GM10248 (cell line): ENCODE measurements at places on chromosomes 11 and 22.

DNA sequence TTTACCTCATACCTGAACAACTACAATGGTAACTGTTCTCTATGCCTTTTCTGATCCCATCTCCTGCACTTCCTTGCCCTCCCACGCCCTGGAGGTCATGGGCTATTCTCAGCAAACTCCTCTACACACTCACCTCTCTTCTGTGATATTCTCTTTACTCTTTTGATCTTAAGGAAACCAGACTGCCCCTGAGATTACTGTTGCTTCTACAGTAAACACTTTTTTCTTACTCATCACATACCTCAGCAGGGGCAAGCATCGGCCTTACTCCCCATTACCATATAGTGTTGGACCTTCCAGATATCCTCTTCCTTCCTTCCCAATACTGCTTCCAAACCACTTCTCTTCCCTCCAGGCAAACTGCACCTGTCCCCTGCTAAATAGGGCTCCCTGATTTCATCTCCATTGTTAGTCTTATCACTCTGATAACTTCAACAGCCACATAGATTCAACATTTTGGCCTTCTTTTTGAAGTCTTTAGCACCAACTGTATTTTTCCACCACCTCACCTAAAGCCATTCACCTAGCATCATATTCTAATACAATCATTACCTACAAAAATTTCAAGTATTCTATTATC lies 141.2 kb downstream of the RBFOX2 start:
- no peak for DNase-seq

GRCh38 chr11:65794570-65795510 lies 8.0 kb downstream of the OVOL1 start:
- DNase-seq, result no peak

- no peak for DNase-seq
Observed at GRCh38 chr11:77392842-77393241, 81.1 kb downstream of the PAK1 start.

- no peak for DNase-seq
Observed at GRCh38 chr11:35602160-35602793, 16.0 kb upstream of the FJX1 start.

DNA sequence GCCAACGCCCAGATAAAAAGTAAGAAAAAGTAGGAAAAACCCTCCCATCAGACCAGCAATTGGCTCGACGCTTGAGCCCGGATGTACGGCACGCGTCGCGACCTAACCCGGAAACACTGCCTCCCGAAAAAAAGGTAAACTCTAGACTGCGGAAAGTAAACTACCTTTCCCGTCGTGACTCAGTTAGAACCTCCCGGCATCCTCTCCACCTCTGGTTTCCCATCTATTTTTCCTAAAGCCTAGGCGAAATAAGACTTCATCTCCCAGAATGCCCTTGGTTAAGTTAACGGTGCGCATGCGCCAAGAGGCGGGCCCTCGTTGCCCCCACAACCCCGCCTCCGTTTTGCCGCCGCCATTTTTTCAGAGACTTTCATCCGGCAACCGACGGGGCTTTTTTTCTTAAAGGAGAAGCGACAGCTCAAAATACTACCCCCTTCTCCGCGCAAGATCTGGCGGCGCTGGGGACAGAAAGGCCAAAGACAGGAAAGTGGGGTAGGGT lies 678 bp upstream of the ZFP91 start:
- peak; percentile 67 for DNase-seq

DNA sequence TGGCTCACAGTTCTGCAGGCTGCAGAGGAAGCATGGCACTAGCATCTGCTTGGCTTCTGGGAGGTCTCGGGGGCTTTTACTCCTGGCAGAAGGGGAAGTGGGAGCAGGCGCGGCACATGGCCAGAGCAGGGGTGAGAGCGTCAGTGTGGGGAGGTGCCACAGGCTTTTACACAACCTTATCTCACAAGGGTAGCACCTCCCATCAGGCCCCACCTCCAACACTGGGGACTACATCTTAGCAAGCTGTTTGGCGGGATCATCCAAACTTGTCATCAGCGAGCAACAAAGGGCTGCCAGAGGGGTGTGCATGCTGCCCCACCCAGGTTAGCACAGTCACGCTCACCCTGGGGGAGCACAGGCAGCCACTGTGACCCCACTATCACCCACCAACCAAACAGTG lies 18.9 kb upstream of the YPEL1 start:
- DNase-seq, result peak; percentile 39

DNA sequence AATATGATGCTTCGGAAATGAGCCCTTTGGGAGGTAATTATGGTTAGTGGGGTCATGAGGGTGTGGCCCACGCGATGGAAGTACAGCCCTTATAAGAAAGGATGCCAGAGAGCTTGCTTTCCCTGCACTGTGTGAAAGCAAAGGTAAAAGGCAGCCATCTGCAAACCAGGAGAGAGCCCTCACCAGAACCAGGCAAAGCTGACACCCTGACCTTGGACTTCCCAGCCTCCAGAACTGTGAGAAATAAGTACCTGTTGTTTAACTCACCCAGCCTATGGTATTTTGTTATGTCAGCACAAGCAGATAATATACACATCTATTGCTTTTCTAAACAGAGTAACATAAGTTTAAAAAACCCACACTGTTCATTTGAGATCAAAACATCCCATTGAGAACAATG lies 50.7 kb downstream of the SYN3 start:
- no peak for DNase-seq

- DNase-seq, result no peak
Observed at GRCh38 chr22:50338860-50339462, 4.2 kb upstream of the PPP6R2 start.

- DNase-seq, result no peak
Observed at GRCh38 chr11:123800036-123800435, 6.1 kb downstream of the OR6M1 start.

GRCh38 chr11:63099555-63099954 lies 44.5 kb downstream of the SLC22A24 start:
- no peak for DNase-seq

GRCh38 chr11:96073536-96073935 lies 149.6 kb upstream of the MTMR2 start:
- no peak for DNase-seq

DNA sequence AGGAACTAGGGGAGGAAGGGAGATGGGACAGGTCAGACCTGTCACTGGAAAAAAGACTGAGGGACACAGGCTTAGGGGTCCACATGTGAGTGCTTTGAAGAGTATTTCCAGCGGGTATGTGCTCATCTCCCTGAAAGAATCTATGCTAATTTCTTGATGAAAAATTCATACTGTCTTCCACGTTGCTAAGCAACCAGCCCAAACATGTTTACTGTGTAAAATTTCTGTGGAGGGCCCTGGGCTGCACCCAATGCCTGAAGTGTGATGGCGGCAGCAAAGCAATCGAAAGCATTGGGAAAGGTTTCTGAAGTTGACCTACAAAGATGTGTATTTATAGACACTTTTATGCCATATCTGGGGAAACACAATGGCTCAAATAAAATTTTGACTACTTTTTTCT lies 7.4 kb downstream of the SYT13 start:
- no peak for DNase-seq

DNA sequence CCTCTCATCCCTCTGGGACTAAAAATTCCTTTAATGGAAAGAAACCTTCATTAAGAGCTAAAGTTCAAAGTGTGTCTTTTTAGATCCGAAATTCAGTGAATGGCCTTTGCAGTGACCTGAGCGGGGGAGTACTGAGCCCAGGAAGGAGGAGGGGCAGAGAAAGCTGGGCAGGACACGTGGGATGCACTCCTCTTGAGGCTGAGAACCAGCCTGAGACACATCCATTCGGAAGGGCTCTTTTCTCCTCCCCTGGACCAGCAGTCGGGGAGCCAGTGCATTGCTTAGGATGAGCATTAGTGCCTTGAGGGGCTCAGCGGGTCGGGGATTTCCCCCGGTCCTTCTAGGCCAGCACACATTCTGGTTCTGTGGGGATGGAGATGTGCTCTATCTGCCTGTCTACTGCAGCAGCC lies 258.9 kb upstream of the B3GAT1 start:
- DNase-seq, result no peak

DNA sequence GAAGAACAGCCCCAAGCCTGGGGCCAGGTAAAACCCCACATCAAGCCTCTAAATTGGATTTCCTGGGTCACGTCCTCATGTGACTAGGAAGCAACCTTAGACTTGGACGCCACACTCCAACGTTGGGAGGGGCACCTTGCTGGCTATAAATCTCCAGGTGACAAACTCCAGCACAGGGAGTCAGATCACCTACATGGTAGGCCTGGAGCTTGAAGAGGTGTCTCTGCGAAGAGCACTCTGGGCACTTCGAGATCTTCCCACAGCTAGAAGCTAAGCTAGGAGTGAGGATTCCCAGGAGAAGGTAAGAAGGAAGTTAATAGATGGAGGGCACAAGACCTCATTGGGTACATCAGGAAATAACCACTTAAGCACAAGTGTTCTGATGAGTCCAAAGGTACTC lies 77.1 kb upstream of the GNAZ start:
- DNase-seq, result no peak

GRCh38 chr11:84899740-84900139 lies 727.4 kb downstream of the DLG2 start:
- DNase-seq, result no peak

DNA sequence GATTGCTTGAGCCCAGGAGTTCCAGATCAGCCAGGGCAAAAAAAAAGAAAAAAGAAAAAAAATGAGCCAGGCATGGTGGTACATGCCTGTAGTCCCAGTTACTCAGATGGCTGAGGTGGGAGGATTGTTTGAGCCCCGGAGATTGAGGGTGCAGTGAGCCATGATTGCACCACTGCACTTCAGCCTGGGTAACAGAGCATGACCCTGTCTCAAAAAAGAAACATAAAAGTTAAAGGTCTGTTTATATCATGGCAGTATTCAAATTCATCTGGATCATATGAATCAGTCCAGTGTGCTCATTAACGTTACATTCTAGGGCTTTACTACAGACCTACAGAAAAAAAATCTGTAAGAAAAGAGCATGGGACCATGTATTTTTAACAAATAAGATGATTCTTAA lies 13.9 kb downstream of the HSD17B12 start:
- no peak for DNase-seq

DNA sequence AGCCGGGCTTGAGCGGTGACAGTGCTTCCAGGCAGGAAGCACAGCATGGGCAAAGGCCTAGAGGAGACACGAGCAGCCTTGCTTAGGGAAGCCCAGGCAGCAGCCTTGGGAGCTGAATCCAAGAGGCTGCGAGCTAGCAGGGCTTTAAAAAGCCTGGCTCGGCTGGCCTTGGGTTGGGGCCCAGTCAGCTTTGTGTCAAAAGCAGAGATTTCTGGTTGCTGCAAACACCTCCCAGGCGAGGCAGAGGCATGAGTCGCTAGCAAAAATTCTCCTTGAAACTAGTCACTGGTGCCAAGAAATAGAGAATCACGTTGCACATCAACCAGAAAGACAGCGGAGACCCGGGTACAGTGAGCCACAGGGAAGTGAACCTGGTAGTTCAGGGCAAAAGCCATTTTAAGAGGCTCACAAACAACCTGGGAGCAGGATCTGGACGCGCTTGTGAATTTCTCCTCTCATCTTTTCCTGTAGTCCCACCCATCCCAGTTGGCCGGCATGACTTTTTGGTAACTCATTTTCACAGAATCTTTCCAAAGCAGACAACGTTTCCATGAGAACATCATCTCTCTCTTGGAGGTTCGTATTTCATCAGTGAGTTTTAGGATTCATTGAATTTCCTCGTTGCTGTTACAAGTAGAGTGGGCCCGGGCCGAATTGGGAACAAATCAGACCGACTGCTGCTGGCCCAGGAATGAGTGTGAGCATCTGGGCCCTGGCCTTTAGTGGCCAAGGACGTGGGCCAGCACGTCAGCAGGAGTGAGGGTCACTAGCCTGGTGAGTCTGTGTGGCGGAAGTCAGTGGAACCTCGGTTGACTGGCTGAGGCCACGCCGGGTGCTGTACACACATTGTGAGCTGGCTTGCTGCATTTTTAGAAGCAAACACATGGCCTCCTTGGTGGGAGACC lies 16.4 kb upstream of the FGF4 start:
- DNase-seq, result no peak

GRCh38 chr11:106399076-106399511 lies 321.6 kb downstream of the AASDHPPT start:
- no peak for DNase-seq

DNA sequence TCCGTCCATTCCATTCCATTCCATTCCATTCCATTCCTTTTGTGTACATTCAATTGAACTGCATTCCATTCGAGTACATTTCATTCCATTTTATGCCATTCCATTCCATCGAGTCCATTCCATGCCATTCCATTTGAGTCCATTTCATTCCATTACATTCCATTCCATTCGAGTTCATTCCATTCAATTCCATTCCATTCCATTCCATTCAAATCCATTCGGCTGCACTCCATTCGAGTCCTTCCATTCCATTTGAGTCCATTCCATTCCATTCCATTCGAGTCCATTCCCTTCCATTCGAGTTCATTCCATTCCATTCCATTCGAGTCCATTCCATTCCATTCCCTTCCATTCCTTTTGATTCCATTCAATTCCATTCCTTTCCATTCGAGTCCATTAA lies 4800.6 kb upstream of the OR11H1 start:
- DNase-seq, result no peak

DNA sequence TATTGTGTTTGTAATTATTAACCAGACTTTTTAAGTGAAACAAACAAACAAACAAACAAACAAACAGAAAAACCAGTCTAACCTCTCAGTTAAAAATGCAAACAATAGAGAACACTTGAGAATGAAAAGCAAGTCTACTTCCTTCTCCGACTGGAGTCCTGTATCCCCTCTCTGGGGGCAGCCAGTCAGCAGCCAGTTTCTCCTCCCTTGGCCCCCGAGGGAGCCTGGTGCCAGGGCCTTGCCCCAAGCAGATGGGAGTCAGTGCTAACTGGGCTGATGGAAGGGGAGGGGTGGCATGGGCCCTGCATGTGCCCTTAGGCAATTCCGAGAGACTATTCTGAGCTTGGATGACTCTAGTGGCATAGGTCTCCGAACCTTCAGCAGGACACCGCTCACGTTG lies 137.2 kb downstream of the GRIK4 start:
- no peak for DNase-seq

GRCh38 chr11:89436071-89436470 lies 55.1 kb downstream of the NOX4 start:
- no peak for DNase-seq

GRCh38 chr11:19121646-19122045 lies 4.7 kb downstream of the ZDHHC13 start:
- DNase-seq, result no peak

GRCh38 chr11:119764108-119764868 lies 35.3 kb upstream of the NECTIN1 start:
- no peak for DNase-seq

GRCh38 chr22:37294747-37295146 lies 12.4 kb downstream of the CYTH4 start:
- no peak for DNase-seq

- DNase-seq, result no peak
Observed at GRCh38 chr11:11309906-11310305, 43.1 kb downstream of the CSNK2A3 start.
